ENCODE measurements at places on chromosomes 7 and 10. TPM values are rescaled to one million over a fixed set of nuclear protein-coding genes. Genes with fewer than 3 reads are reported as not detected.

DNA sequence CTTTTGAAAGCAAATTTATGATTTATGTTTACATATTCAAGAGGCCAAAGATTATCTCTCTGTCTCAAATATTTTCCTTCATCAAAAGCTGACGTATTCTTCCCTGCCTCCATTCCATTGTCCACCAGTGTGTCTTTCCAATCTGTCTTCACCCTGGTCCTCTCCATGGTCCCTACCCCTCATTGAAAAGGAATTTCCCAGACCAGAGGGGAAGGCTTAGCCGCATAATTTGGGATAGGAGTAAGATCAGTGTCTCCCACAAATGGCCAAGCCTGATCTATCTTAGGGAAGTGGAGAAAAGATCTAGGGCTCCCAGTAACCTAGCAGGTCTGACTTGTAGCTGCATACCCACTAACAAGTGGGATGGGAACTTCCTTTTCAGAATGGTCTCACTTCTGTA is 46.3 kb upstream of the ZNF800 start:
- H3K27ac ChIP-seq: no peak overlapping the region
- H3K36me3 ChIP-seq: no peaks in the 10 kb centered on the region
- H3K4me1 ChIP-seq: no peaks in the 10 kb centered on the region
- H3K27me3 ChIP-seq: no peaks in the 10 kb centered on the region
- DNase-seq: no peak

GRCh38 chr7:36972140-36972518 is 247.8 kb upstream of the AOAH start:
- no peak overlapping the region for H3K4me3 ChIP-seq
- no peak overlapping the region for H3K27ac ChIP-seq
- no peaks in the 10 kb centered on the region for H3K36me3 ChIP-seq
- DNase-seq: no peak
- H3K27me3 ChIP-seq: no peaks in the 10 kb centered on the region
- peaks cover 17% of the 10 kb centered on the region for H3K4me1 ChIP-seq

DNA sequence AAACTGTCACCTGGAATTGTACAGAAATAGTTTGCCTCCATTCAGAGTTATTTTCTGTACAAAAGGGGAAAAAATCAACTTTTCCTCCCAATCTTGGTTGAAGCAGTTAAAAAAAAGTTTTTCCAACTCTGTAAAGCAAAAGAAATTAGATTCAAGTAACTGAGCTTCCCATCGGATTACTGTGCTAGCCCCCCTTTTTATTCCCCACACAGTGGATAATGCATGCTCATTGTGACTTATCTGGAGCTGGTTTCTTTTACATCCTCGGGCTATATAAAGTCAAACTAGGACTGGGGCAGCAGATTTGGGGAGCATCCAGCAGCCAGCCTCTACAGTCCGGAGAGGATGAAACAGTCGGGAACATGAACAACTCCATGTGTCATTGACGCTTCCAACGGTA is at the start of gene TECTB:
Gene TECTB, plus strand, starts transcription at position 301 of the 400 bp plus-strand sequence. CDS start 335 bp downstream, outside the sequence.
- H3K4me1 ChIP-seq: peaks cover 3% of the 10 kb centered on the region
- no peak within 1 kb of the TSS for H3K27ac ChIP-seq
- H3K36me3 ChIP-seq: no peaks in the 10 kb centered on the region
- no peaks in the 10 kb centered on the region for H3K27me3 ChIP-seq
- no peak within 1 kb of the TSS for H3K4me3 ChIP-seq

DNA sequence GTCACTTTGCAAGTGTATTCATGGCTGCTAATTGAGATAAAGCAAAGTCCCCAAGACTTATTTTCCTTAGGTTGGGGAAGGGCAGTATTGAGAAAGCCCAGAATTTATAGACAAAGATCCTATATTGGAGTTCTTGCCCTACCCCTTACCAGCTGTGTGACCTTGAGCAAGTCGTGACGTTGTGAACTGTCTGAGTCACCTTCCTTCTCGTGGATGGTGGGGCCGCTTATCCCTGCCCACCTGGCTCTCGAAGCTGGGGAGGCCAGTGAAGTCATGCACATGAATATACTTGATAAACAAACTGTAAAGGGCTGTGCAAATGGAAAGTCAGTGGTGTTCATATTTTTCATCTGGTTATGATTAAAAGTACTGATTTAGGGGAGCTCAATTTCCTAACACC is 127.4 kb downstream of the TACC2 start:
- H3K4me1 ChIP-seq: peaks cover 34% of the 10 kb centered on the region
- peak overlapping the region; percentile 0 for H3K27ac ChIP-seq
- H3K4me3 ChIP-seq: no peak overlapping the region
- H3K36me3 ChIP-seq: no peaks in the 10 kb centered on the region

FAM24B gene
- total RNA-seq: 3.6 TPM

DNA sequence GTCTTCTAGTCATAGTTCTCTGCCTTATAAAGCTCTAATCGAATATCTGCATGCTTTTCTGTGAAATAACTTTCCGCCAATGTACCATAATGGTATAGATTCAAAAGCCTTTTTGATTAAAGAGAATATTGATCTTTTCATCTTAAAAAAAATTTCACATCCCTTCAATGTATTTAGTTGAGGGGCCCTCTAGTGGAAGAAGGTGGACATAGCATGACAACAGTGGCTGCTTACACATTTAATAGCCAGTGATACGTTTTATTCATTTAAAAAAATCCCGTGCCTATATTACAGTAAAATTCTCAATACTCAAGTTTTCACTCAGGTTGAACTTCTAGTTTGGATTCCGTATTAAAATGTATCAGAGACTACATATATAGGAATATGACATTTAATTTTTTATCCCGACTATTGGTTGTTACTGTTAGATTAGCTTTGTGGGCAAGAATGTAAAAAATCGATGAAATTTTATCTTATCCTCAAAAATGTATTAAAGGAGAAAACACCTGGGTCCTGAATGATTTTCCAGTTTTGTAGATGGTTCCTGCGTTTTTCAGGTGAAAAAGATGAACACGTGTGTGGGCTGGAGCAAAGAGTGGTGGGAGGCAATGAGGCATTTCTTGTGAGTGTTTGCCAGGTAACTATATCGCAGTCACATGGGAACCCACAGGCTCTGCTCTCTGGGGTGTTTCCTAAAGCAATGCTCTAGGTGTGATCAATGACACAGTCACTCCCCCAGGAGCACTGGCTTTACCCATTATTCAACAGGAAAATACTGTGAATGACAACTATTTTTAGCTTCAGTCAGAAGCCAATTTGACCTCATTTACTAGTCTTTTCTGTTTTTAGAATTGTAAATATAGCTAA is 24.1 kb upstream of the PNLIP start:
- H3K27me3 ChIP-seq: peaks cover 17% of the 10 kb centered on the region
- DNase-seq: no peak
- H3K4me1 ChIP-seq: no peaks in the 10 kb centered on the region
- H3K27ac ChIP-seq: no peak overlapping the region
- H3K36me3 ChIP-seq: no peaks in the 10 kb centered on the region

DNA sequence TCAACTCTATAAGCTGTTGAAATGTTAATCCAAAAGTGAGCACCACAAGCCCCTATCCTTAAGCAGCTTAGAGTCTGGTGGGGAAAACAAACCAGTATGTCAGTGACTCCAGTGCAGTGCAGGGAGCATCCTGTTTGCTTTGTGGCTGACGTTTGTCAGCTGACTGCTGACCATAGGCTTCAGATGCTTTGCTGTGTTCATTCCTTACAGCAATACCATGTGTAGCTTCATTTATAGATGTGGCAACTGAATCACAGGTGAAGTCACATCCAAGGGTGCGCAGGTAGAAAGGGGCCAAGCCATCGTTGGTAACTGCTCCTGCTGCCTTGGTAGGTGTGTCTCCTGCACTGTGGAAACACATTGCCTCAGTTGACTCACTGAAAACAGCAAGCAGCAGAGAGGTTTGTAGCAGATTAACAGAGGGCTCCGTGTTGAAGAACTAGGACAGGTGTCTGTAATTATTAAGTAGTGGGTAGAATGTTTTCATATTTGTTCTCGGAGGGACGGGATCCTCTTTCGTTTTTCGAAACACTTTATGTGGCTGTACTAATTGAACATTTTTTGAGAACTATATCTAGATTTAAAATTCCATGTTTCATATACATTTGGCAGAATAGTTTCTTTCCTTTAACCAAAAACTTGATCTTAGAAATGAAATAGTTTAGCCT is 2.0 kb downstream of the INSIG1 start:
- no peak for DNase-seq
- peaks cover 36% of the 10 kb centered on the region for H3K36me3 ChIP-seq
- H3K4me3 ChIP-seq: peak overlapping the region; percentile 91
- H3K27ac ChIP-seq: peak overlapping the region; percentile 90
- peaks cover 14% of the 10 kb centered on the region for H3K4me1 ChIP-seq

DNA sequence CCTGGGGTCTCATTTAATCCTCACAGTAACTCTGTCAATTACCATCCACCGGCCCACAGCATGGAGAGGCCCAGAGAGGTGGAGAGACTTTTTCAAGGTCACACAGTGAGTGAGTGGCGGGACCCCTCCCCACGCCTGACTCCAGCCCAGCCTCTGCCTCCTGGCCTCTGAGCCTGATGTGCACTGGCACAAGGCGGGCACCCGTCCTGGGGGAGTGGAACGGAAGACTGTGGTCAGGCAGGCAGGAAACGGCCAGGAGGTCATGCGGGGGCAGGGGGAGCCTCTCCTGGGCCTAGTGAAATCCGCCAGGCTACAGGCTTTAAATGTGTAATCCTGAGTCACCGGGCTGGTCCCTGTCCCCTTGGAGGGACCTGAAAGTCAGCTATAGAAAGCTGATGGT is 32.2 kb downstream of the ZCCHC24 start:
- no peak overlapping the region for H3K27ac ChIP-seq
- H3K4me1 ChIP-seq: peaks cover 41% of the 10 kb centered on the region
- H3K4me3 ChIP-seq: no peak overlapping the region
- H3K36me3 ChIP-seq: no peaks in the 10 kb centered on the region
- DNase-seq: no peak
- no peaks in the 10 kb centered on the region for H3K27me3 ChIP-seq

GRCh38 chr10:42988517-42989395 is 88.1 kb upstream of the RET start:
- no peaks in the 10 kb centered on the region for H3K36me3 ChIP-seq
- peak; percentile 86 for DNase-seq
- H3K27ac ChIP-seq: no peak overlapping the region
- H3K4me3 ChIP-seq: no peak overlapping the region
- no peaks in the 10 kb centered on the region for H3K4me1 ChIP-seq
- H3K27me3 ChIP-seq: no peaks in the 10 kb centered on the region

DNA sequence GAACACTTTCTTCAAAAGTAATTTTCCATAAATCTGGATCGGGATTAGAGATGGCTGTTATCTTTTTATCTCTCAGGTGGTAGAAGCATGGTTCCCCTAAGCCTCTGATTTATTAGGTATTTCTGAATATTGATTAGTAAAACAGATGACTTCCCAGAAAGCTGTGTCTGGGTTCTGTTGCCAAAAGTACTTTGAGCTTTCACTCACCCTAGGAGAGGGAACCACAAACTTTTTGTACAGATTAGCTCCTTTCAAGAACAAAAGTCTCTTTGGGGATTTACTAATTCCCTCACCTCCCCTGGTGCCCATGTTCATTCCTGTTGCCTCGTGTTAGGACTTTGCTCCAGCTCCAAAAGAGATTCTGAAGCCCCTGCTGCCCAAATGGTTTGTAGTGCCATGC is 46.7 kb upstream of the STRIP2 start:
- no peak for DNase-seq
- no peak overlapping the region for H3K27ac ChIP-seq
- H3K36me3 ChIP-seq: peaks cover 22% of the 10 kb centered on the region
- no peaks in the 10 kb centered on the region for H3K27me3 ChIP-seq
- H3K4me3 ChIP-seq: no peak overlapping the region

GRCh38 chr10:75941223-75941801 is 509.9 kb downstream of the LRMDA start:
- H3K4me3 ChIP-seq: no peak overlapping the region
- H3K4me1 ChIP-seq: no peaks in the 10 kb centered on the region
- no peak for DNase-seq
- H3K27me3 ChIP-seq: no peaks in the 10 kb centered on the region

DNA sequence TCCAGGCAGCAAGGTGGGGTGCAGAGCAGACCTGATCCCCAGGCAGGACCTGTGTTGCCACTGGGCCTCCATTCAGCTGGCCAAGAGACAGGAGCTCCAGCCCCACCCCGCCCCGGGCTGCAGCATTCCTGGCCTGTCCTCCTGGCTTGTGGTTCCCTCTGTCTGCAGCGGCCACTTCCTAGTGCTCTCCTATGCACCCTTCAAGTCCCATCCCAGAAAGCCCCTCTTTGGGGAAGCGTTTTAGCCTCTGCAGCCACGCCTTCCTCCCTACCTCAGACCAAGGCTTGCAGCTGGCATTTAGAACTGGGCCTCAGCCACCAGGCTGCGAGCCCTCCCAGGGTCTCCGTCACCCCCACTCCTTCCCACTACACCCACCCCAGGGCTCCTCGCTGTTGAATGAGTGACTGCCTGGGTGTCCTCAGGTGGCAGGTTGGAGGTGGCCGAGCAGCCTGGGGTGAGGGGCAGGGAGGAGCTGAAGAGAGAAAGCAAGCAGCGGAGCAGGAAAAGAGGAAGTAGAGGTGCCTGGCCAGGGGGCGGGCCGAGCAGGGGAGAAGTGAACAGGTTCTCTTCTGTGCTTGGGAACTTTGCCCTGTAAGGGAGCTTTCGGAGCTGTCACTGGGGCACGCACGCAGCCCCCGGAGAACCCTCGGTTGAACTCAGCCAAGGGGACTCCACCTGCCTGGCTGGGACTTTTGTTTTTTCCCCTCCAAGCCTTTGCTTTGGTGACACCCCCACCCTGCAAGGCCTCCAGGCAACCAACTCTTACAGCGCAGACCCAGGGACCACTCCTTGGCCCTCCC is 109.1 kb upstream of the TNRC18 start:
- peaks cover 18% of the 10 kb centered on the region for H3K36me3 ChIP-seq
- peak; percentile 90 for DNase-seq
- H3K4me1 ChIP-seq: peaks cover 22% of the 10 kb centered on the region
- H3K27me3 ChIP-seq: no peaks in the 10 kb centered on the region

ICA1 gene
- 27.0 TPM for total RNA-seq

DNA sequence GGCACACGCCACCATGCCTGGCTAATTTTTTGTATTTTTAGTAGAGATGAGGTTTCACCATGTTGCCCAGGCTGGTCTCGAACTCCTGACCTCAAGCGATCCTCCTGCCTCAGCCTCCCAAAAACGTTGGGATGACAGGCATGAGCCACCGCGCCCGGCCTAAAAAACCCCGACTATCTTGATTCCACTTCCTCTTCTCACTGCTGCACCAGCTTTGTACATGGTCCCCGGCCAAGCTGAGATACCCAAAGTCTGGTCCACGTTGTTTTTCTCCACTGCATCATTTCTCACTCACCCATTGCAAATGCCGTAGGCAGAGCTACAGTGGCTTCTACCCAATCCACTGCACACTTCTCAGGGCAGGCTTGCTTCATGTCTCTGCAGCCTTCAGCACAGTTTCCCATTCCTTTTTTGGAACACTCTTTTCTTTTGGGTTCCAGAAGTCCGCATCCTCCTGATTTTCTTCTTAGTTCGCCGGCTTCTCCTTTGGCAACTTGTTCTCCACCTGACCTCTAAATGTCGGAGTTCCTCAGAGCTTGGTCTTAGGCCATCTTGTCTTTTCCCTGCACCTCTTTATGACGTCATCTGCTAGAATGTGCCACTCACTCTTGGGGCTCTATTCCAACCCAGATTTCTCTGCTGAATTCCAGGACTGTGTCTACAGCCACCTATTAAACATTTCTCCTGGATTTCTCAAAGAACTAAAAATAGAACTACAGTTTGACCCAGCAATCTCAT is 6.0 kb upstream of the GNB2 start:
- DNase-seq: no peak
- H3K4me1 ChIP-seq: no peaks in the 10 kb centered on the region
- no peaks in the 10 kb centered on the region for H3K27me3 ChIP-seq
- H3K27ac ChIP-seq: no peak overlapping the region
- no peak overlapping the region for H3K4me3 ChIP-seq

ZNF736 gene
- 13.5 TPM for total RNA-seq

GRCh38 chr10:97640868-97641811 is 669 bp downstream of the PI4K2A start:
- no peaks in the 10 kb centered on the region for H3K27me3 ChIP-seq
- H3K4me3 ChIP-seq: peak overlapping the region; percentile 83
- H3K36me3 ChIP-seq: peaks cover 6% of the 10 kb centered on the region
- peak overlapping the region; percentile 85 for H3K27ac ChIP-seq
